ENCODE measurements at places on chromosomes 5 and 9. TPM values are rescaled to one million over a fixed set of nuclear protein-coding genes. Genes with fewer than 3 reads are reported as not detected.

GRCh38 chr5:21058289-21058688 is 1070.3 kb upstream of the CDH18 start:
- H3K27me3 ChIP-seq = no peaks in the 10 kb centered on the region
- H3K4me1 ChIP-seq = no peaks in the 10 kb centered on the region
- no peak for DNase-seq

- peaks cover 37% of the 10 kb centered on the region for H3K4me1 ChIP-seq
- no peaks in the 10 kb centered on the region for H3K27me3 ChIP-seq
- DNase-seq = no peak
- no peak overlapping the region for H3K27ac ChIP-seq
Measured at GRCh38 chr5:10703676-10704075, 57.4 kb downstream of the DAP start.

DNA sequence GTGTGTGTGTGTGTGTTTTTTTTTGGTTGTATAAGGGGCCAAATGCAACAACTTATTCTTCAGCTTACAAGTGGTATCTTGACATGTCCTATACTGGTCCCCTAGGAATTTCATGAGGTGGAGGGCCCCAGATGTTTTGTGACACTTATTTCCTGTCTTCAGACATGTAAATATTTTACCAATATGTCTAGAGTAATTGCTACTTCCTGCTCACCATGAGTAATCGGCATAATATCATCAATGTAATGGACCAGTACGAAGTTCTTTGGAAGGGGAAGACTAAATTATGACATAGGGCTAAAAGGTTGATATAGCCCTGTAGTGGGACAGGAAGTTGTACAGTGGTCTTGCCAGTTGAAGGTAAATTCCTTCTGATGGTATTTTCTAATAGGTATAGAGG is 3.7 kb upstream of the OTULIN start:
- DNase-seq = no peak
- no peak overlapping the region for H3K4me3 ChIP-seq
- H3K27ac ChIP-seq = no peak overlapping the region
- H3K36me3 ChIP-seq = peaks cover 18% of the 10 kb centered on the region
- no peaks in the 10 kb centered on the region for H3K27me3 ChIP-seq

DNA sequence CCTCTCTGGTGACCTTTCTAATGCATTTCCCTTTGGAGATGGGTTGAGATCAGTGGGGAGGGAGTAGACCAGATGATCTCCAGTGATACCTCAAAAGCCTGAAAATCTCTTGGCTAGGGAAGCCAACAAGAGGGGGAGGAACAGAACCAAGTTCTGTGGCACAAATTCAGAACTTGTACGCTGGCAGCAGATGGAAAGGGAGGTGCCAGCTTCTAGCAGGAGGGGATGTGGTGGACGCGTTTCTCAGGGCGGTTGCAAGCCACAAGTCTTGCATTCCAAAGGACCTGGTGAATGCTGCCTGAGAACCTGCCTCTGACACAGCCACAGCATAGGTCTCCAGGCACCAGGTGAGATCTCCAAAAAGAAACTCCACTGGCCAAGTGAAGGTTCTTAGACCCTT is 13.4 kb downstream of the SLIT3 start:
- no peaks in the 10 kb centered on the region for H3K27me3 ChIP-seq
- no peaks in the 10 kb centered on the region for H3K4me1 ChIP-seq
- no peaks in the 10 kb centered on the region for H3K36me3 ChIP-seq
- H3K27ac ChIP-seq = no peak overlapping the region
- DNase-seq = no peak

DNA sequence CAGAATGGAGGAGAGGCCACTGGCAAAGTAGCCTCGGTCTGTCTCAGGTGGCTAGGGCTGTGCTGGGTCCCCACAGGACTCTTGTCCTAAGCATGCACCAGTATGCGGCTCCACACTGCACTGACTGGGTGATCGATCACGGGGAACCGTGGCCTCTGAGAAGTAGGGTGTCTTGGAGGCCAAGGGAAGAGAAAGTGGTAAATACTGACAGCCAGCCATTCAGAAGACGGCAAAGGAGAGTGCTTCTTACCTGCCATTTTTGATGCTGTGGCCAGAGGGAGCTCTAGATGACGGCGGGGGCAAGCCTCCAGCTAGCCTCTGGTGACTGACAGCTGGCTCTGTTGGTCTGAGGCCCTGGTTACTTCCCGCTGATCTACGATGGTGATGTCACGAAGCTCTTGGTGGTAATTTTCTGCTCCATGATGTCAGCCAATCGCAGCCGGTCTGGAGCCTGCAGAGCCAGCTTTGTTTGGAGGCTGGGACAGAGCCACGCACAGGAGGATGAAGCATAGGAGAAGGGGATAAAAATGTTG is 40.4 kb upstream of the GADD45G start:
- no peaks in the 10 kb centered on the region for H3K4me1 ChIP-seq
- no peak overlapping the region for H3K27ac ChIP-seq
- H3K4me3 ChIP-seq = no peak overlapping the region
- DNase-seq = no peak

DNA sequence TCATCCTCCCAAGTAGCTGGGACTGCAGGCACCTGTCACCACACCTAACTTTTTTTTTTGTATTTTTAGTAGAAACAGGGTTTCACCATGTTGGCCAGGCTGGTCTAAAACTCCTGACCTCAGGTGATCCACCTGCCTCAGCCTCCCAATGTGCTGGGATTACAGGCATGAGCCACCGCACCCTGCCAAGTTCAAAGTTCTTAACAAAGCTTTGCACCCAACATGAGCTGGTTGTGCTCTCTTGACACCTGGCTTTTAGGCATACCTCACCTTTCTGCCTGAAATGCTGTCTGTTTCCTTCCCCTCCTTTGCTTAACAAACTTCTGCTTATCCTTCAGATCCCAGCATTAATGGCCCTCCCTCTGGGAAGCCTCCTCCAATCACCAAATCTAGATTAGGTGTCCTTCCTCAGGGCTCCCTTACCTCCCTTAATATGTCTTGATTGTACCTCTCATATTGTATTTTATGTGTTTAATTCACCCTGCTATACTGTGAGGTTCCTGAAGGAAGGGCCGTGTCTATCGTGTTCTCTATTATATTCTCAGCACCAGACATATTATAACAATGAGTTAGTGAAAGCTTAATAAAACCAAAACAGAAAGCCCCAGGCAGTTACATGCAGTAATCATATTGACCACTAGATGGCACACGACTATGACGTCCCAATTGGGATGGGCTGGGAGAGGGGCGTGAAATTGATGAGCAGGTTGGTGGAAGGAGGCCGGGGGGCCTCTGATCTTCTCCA is 62.9 kb upstream of the PPARGC1B start:
- peaks cover 4% of the 10 kb centered on the region for H3K27me3 ChIP-seq
- no peak overlapping the region for H3K4me3 ChIP-seq
- no peak overlapping the region for H3K27ac ChIP-seq

DNA sequence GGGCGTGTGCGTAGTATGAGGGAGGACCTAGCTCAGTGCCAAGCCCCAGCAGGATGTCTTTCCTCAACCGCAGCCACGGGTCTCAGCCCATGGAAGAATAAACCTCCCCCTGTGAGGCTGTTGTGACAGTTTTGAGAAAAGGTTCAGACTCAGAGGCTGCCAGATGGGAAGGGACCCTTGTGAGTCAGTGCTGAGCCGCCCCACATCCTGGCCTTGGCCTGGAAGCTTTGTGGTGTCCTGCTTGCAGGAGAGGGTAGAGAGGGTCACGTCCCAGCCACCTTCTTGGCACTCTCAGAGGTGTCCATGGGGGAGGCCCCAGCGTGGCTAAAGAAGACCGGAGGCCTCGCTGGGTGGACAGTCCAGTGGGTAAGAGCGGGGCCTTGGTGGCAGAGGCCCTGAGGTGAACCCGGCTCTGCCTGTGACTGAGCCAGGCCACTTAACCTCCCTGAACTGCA is 2.8 kb downstream of the GRHPR start:
- peaks cover 28% of the 10 kb centered on the region for H3K36me3 ChIP-seq
- no peaks in the 10 kb centered on the region for H3K27me3 ChIP-seq
- H3K27ac ChIP-seq = no peak overlapping the region
- H3K4me1 ChIP-seq = peaks cover 21% of the 10 kb centered on the region
- DNase-seq = no peak
- H3K4me3 ChIP-seq = no peak overlapping the region

GRCh38 chr9:132207839-132208615 is 46.2 kb downstream of the NTNG2 start:
- DNase-seq = peak; percentile 26
- H3K27ac ChIP-seq = peak overlapping the region; percentile 29
- no peak overlapping the region for H3K4me3 ChIP-seq
- H3K4me1 ChIP-seq = peaks cover 10% of the 10 kb centered on the region

GRCh38 chr5:172505845-172506244 is 51.5 kb upstream of the SH3PXD2B start:
- DNase-seq = no peak
- no peaks in the 10 kb centered on the region for H3K36me3 ChIP-seq
- H3K4me3 ChIP-seq = no peak overlapping the region
- H3K4me1 ChIP-seq = no peaks in the 10 kb centered on the region

DNA sequence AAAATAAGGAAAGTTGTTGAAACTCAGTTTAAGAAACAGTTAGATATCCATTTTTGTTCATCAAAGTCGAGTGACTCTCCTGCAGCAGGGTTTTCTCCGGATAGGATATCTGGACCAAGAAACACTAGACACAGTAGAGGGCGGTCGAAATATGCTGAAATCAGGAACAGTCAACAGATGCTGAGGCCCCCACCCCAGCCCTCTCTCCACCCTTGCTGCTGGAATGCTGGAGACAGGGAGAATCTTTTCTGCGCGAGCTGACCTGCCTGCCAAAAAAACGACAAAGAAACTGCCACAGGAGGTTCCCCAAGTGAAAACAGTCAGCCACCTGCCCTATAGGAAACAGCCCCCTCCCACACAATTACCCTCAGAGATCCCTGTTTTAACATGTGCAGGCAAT is 4.3 kb upstream of the IL13 start:
- H3K27ac ChIP-seq = no peak overlapping the region
- H3K36me3 ChIP-seq = peaks cover 4% of the 10 kb centered on the region
- H3K4me3 ChIP-seq = no peak overlapping the region
- H3K4me1 ChIP-seq = peaks cover 21% of the 10 kb centered on the region
- peaks cover 8% of the 10 kb centered on the region for H3K27me3 ChIP-seq
- DNase-seq = no peak

DNA sequence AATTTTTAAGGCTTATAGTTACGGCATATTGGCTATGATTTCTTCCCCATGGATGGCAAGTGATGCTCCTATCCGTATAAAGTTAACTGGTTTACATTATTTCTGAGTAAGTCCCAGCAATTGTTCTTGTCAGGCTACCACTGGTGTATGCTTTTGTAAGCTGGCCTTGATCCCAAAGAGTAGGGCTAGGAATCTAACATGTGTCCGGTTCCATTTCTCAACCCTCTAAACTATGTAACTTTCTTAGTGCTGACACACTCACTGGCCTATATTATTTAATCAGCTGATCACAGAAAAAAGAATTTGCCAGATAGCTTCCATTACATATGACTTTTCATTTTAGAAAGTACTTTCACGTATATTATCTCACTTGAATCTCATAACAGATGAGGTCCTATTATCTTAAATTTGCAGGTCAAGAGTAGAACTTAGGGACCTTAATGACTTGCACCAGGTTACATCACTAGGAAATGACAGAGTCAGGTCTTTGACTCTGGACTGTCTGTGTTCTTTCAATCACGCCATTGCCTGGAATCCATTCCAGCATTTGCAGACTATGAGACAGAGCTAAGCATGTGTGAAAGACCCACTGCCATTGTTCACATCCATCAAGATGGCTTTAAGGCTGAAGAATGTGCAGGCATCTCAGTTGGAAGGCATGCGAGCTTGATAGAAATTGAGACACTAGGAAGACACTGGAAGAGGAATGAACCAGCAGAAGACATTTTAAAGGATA is 362.9 kb downstream of the ARRDC3 start:
- H3K36me3 ChIP-seq = no peaks in the 10 kb centered on the region
- no peak for DNase-seq
- H3K27me3 ChIP-seq = peaks cover 2% of the 10 kb centered on the region
- H3K4me1 ChIP-seq = no peaks in the 10 kb centered on the region

F12 gene
- total RNA-seq = 3.5 TPM

EIF4EBP3 gene
- 7.4 TPM for total RNA-seq
